ENCODE measurements at places on chromosomes 3 and 15. TPM values are rescaled to one million over a fixed set of nuclear protein-coding genes. Genes with fewer than 3 reads are reported as not detected.

DNA sequence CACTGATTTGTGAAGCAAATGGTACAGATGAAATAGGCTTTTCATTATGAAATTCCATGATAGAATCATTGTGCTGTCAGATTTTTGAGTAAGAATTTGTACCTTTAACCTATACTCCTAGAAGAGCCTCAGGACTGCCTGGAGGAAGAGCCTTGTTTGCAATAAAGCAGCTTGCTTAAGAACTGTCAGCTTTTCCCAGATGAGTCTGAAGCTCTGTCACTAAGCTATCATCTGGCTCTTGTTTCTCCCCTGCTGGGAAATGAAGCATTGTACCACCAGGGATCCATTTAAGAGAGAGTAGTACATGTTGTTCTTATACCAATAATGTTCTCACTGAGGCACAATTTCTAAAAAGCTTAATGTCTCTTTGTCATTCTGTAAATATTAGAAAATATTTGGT is 85.1 kb upstream of the FLNB start:
- DNase-seq = no peak
- H3K27ac ChIP-seq = no peak overlapping the region
- no peak overlapping the region for H3K4me3 ChIP-seq

GRCh38 chr3:111737047-111737705 is 121.9 kb upstream of the PHLDB2 start:
- H3K4me1 ChIP-seq = no peaks in the 10 kb centered on the region
- no peak overlapping the region for H3K27ac ChIP-seq
- H3K4me3 ChIP-seq = no peak overlapping the region
- H3K36me3 ChIP-seq = no peaks in the 10 kb centered on the region
- DNase-seq = no peak

DNA sequence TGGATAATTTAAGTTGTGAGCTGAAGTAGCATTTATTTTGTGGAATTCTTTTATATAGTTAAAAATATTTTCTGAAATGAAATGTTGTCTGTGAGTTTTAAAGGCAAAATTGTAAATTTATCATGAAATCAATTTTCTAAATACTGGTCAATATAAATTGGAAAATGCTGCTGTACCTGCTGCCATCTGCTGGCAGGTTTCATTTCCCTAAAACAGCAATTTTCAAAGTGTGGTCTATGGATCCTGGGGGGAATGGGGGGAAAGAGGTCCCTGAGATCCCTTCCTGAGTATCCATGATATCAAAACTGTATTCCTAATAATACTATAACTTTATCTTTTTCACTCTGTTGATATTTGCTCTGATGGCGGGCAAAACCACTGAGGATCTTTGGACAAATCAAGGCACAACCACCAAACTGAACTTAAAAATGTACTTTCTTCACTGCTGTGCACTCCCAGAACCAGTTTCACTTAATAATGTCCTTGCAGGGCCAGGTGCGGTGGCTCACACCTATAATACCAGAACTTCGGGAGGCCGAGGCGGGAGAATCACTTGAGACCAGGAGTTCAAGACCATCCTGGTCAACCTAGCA is 17.2 kb upstream of the CCR4 start:
- no peaks in the 10 kb centered on the region for H3K36me3 ChIP-seq
- no peak overlapping the region for H3K27ac ChIP-seq
- no peak for DNase-seq
- H3K27me3 ChIP-seq = no peaks in the 10 kb centered on the region

DNA sequence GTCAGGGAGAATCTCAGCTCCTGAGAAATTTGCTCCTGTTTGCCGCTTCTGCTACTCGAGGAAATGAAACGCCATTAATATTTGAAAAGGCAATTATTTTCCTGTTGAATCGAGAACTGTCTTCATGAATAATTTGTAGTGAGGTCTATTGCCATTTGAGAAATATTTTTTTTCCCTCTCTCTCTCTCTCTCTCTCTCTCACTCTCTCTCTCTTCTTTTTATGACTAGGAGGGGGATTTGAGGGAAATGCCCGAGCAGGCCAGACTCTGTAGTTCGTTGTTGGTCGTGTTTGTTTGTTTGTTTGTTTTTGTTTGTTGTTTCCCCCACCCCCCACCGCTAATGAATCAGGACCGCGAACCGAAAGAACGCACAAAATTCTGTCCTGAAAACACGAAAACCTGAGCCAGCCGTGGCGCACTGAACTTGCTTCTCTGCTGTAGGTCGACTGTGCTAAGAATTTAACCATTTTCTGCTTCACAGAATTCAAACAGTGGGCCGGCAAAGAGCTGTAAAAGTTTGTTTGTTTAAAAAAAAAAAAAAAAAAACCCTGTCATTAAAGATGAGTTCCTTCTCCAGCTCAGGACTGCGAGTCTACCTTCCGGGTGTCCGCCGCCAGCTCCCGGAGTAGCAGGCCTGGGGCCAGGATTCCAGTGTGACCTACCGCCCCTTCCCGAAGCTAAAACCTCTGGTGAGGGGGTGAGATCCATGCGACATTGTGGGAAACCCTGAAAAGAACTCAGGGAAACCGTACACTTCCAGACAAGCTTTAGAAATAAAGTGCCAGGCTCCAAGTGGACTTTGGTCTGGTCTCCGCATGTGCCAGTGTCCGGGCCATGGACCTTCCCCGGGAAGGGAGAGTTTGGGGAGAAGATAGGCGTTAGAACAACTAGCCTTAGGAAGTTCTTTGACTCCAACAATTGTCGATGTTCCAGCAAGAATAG is 12.1 kb downstream of the ZIC4 start:
- H3K27me3 ChIP-seq = peaks cover 8% of the 10 kb centered on the region
- no peak overlapping the region for H3K27ac ChIP-seq
- no peak overlapping the region for H3K4me3 ChIP-seq
- no peaks in the 10 kb centered on the region for H3K4me1 ChIP-seq
- DNase-seq = no peak

DNA sequence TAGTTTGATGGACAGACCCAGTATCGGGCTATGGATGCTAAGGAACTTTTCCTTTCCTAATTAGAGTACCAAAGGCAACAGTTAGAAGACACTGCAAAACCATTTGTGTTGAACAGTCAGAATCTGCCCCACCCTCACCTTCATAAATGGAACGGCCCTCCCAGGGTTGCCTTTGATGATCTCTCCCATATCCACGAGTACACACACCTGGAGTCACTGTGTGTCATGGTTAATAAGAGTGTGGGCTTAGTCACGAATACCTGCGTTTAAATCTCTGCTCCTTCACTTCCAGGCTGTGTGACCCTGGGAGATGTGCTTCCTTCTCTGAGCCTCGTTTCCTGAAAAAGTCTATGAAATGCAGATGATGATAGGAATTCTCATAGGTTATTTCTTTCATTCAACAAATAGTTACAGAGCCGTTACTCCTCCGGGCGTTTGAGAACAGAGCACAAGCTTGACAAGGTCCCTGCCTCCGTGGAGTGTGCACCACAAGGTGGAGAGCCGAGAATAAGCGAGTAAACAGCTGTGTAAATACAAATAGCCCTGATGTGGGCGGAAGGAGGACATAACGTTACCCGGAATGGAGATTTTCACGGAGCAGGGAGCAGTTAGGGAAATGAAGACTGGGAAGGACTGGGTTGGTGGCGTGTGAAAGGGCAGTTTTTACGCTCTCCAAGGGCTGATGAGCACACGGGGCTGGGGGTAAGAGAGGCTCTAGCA is 6.7 kb downstream of the SLC51A start:
- no peak overlapping the region for H3K4me3 ChIP-seq
- H3K27me3 ChIP-seq = no peaks in the 10 kb centered on the region
- no peaks in the 10 kb centered on the region for H3K36me3 ChIP-seq
- H3K4me1 ChIP-seq = peaks cover 16% of the 10 kb centered on the region
- DNase-seq = no peak

DNA sequence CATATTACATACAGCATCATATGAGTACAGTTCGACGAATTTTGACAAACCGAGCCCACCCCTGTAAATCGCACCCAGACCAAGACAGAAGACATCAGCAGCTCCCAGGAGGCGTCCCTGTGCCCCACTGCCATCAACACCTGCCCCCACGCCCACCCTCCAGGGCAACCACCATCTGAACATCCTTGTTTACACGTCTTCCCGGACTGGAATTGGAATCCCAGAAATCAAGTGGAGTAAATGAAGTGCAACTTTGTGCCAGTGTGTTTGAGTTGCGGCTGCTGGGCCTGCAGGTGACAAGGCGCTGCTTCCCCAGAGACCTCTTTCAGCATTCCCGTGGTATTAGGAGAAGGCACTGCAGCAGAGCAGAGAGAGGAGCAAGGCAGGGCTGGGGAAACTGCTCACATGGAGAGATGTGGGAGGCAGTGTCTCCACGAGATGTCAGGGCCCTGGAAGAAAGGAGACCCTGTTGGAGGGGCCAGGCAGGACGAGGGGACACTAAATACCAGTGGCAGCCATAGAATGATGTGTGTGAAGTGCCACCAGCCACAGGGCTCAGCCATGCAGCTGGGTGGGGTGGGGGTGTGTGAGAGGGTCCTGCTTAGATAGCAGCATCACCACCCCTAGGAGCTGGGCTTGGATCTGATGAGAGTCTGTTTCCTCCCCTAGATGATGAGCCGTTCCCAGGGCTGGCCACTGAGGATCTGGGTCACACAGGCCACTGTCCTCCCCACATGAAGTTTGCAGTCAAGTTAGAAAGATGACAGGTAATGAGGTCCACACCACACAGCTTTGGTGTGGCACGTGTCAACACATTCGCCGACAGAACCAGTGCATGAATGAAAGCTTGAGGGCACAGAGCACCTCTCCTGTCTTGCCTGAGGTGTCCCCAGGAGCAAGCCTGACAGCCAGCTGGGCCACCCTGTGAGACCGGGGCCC is 33.4 kb upstream of the PCSK6 start:
- no peaks in the 10 kb centered on the region for H3K36me3 ChIP-seq
- no peak overlapping the region for H3K27ac ChIP-seq
- no peak for DNase-seq
- H3K4me1 ChIP-seq = no peaks in the 10 kb centered on the region

GRCh38 chr3:136276049-136276755 is 26.1 kb downstream of the PCCB start:
- H3K27ac ChIP-seq = no peak overlapping the region
- peaks cover 14% of the 10 kb centered on the region for H3K36me3 ChIP-seq
- no peaks in the 10 kb centered on the region for H3K27me3 ChIP-seq

- H3K27ac ChIP-seq = no peak overlapping the region
- H3K4me3 ChIP-seq = no peak overlapping the region
- H3K27me3 ChIP-seq = no peaks in the 10 kb centered on the region
- H3K4me1 ChIP-seq = no peaks in the 10 kb centered on the region
- no peak for DNase-seq
Observed at GRCh38 chr3:17329927-17330326, 412.5 kb downstream of the TBC1D5 start.

DNA sequence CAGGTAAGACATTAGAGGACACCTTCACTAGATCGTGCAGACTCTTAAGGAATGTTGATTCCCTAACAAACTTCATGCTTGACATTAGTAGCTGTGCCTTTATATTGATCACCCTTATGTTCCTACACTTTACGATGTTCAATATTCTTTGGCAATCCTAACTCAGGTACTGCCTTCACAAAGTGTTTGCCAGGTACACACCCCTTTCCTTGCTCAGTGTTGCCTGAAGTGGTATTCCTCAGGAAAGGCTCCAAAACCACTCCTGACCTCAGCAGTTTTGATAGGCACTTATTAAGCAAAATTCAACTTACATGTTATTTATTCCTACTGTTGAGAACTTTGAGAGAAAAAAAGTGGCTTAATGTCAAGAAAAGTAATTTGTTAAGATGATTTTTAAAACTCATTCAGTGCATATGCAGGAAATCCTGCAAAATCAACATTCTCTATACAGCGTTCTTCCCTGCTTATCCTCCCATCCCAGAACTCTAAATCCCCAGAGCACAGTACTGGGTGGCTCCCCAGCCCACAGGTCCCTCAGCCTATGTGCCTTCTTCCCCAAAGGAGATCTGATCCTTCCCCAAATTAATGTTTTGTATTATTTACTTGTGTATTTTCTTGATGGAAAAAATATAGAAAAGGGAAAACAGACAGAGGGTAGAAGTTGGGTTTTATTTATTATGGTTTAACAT is 260.7 kb downstream of the MECOM start:
- H3K4me3 ChIP-seq = no peak overlapping the region
- no peak for DNase-seq
- H3K27ac ChIP-seq = no peak overlapping the region
- H3K27me3 ChIP-seq = no peaks in the 10 kb centered on the region

DNA sequence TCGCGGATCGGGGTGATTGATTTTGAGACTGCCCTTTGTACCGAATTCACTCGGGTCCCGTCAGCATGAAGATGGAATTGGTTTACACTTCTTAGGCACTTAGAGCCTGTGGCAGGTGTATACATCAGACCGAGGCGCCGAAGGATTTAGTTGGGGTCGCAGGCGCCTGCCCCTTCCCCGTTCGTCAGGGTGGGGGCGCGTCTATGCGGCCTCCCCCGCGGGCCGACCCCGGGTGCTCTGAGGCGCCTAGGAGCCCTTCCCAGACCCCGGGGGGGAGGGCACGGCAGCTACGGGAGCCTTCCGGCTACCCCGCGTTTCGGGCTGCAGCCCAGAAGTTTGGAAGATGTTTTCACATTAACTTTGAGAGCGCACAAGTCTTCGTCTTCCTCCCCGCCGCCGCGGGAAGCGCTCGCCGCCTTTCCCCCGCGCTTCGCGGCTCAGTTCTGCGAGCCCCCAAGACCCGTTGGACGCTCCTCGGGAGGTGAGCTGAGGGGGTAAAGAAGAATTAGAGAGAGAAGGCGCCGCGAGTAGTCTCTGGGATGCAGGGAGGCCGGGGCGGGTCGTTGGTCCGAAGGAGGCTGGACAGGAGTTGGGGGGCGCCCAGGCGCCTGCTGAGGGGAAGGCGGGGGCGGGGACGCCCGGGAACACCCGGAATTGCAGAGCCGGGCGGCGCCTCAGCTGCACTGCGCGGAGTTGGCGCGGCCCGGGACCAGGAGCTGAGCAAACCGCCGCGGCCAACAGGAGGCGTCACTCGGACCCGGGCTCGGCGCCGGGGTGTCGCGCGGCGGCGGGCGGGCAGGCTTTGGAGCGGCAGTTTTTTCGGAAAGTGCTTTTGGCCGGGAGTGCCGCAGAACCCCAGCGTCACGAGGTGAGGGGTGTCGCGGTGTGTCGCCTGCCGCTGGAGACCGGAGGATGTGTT is 780 bp downstream of the TIPARP start:
- peak; percentile 44 for DNase-seq
- peaks cover 22% of the 10 kb centered on the region for H3K36me3 ChIP-seq
- H3K27ac ChIP-seq = peak overlapping the region; percentile 95
- peak overlapping the region; percentile 93 for H3K4me3 ChIP-seq

GRCh38 chr3:45409921-45410320 is 21.5 kb downstream of the LARS2 start:
- no peak for DNase-seq
- H3K27me3 ChIP-seq = no peaks in the 10 kb centered on the region
- no peak overlapping the region for H3K27ac ChIP-seq
- no peaks in the 10 kb centered on the region for H3K4me1 ChIP-seq
- no peak overlapping the region for H3K4me3 ChIP-seq

GRCh38 chr15:75063338-75063737 is 39.9 kb downstream of the PPCDC start:
- H3K4me1 ChIP-seq = peaks cover 31% of the 10 kb centered on the region
- DNase-seq = no peak
- H3K36me3 ChIP-seq = no peaks in the 10 kb centered on the region
- H3K27me3 ChIP-seq = no peaks in the 10 kb centered on the region
- H3K4me3 ChIP-seq = no peak overlapping the region

SECISBP2L gene
- total RNA-seq = 27.2 TPM

POPDC2 gene
- total RNA-seq = 2.2 TPM

SERINC4 gene
- 0.20 TPM for total RNA-seq

MOBP gene
- total RNA-seq = not detected

RHO gene
- not detected for total RNA-seq

KLHL40 gene
- not detected for total RNA-seq

CCR5 gene
- 2.6 TPM for total RNA-seq

DHFR2 gene
- 7.9 TPM for total RNA-seq

AGTR1 gene
- not detected for total RNA-seq

OXSR1 gene
- total RNA-seq = 56.3 TPM

PRICKLE2 gene
- not detected for total RNA-seq
